NCI-H2171 treated with DMSO at 0.1 percent for 48 hours (cell line): ENCODE measurements at places on chromosomes 5 and 9.

GRCh38 chr5:179439181-179439985, 94.1 kb upstream of the ADAMTS2 start:
- peak; percentile 94 for DNase-seq

DNA sequence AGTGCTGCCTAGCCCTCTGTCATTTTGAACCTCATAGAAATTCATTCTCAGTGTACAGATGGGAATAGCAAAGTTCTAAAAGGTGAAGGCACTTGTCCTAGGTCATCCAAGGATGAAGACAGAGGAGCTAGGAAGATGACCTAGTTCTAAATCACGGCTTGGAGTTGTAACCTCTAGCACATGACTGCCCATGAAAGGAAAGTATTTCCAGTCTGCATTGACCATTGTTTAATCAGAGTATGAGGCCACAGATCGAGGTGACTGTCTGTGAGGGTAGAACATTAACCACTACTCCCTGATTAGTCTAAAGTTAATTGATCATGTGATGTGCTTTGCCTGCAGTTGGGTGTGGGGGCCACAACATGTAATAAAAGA, 674 bp upstream of the TNFSF15 start:
- DNase-seq: no peak

- no peak for DNase-seq
Measured at GRCh38 chr5:148857474-148857873, 31.1 kb downstream of the ADRB2 start.

DNA sequence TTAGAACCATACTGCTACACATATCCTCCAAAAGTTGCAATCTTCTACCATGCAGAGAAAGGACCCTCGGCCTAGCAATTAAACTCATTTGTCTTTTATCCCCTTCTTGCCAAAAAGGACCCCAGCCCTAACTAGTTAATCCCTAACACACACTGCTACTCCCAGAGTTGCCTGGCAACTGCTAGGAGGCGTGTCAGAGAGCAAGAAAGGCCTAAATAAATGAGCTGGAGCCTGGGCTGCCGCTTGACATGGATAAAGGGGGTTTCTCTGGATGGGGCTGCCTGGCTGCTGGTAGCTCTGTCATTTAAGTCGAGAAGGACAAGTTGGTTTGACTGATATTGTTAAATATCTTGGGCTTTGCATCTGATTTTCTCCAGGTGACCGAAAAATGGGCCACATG, 194.8 kb downstream of the CRB2 start:
- no peak for DNase-seq

DNA sequence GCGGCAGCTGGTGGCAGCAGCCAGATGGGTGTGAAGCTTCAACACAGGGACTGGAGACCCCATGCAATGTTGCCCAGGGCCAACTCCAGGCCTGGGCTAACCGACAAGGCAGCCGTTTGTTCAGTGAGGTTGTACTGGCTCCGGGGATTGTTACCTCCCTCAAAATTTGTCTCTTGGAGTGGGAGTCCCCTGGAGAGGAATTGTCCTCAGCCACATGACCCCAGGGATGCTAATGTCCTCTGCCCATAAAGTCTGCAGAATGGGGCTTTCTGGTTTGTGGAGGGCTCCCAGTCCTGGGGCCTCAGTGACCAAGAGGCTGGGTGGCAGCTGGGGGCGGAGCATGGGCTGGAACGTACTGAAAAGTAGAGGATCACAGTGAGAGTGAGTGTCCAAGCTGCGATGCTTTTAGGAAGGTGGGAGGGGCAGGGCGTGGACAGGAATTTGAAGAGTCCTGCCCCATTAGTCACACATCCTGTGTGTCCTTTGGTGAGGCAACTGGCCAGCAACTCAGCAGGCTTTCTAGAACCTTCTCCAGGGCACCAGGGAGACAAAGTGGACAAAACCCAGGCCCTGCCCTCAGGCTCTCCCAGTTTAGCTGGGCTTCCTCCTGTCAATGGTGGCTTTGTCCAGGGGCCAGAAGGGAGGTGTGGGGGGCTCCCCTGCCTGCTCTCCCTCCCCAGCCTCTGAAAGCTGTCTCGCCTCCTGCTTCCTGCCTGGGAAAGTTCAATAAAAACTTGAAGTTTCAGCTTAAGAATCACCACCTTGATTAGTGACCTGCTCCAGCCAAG, 114.0 kb downstream of the NSG2 start:
- DNase-seq: no peak
